ENCODE measurements at places on chromosomes 6 and 20. TPM values are rescaled to one million over a fixed set of nuclear protein-coding genes. Genes with fewer than 3 reads are reported as not detected.

CFAP206 gene
- not detected for total RNA-seq

BPI gene
- 0.09 TPM for total RNA-seq

DNA sequence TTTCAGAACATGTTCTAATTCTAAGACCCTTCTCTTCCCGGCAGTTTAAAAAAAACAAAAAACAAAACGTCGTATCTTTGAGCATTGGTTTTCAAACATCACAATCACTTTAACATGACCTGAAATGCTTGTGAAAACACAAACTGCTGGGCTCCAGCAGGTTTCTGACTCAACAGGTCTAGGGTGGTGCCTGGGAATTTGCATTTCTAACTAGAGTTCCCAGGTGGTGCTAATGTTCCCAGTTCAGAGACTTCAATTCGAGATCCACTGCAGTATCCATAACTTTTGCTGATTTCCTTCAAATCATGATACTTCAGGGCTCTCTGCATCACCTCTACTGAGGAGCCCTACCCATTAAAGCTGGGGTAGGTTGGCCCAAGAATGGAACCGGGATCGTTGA is 850 bp upstream of the SMPDL3A start:
- no peak for DNase-seq

- DNase-seq, result no peak
Observed at GRCh38 chr6:628766-629165, 28.1 kb downstream of the HUS1B start.

- no peak for DNase-seq
Observed at GRCh38 chr20:2088891-2089290, 12.7 kb upstream of the STK35 start.

DNA sequence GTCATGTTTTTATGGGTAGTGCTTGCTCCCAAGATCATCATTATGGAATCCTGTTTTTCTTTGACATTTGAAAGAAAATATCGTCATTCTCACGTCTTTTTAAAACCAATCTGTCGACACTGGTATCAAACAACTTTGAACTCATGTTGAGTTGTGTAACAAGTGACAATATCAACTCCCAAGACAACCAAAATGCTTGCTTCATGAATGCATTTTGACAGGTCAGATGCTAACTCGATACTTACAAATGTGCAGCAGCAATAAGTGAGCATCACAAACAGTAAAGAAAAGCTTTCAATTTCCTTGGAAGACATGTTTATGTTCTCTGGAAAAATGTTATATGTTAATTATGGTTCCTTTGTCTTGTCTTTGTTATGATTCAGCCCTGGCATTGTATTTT is 125.9 kb downstream of the EPHA7 start:
- no peak for DNase-seq

GRCh38 chr6:92810913-92811312 is 608.4 kb downstream of the EPHA7 start:
- DNase-seq, result peak; percentile 1

GABRR1 gene
- not detected for total RNA-seq

DNA sequence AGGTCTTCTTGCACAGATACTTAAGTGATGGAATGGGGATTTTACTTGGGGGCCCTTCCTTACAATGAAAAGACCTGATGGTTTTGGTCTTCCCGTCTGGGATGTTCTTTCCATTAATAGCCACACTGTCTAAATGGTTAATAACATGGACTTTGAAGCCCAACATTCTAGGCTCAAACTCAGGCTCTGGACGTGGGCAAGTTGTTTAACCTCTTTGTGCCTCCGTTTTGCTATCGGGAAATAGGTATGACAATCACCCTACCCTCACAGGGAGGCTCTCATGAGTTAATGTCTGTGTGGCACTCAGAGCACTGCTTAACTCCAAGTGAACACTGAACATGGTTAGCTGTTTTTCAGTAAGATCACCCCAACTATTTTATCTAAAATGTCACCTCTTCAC is 360.7 kb upstream of the FLRT3 start:
- DNase-seq, result no peak

DNA sequence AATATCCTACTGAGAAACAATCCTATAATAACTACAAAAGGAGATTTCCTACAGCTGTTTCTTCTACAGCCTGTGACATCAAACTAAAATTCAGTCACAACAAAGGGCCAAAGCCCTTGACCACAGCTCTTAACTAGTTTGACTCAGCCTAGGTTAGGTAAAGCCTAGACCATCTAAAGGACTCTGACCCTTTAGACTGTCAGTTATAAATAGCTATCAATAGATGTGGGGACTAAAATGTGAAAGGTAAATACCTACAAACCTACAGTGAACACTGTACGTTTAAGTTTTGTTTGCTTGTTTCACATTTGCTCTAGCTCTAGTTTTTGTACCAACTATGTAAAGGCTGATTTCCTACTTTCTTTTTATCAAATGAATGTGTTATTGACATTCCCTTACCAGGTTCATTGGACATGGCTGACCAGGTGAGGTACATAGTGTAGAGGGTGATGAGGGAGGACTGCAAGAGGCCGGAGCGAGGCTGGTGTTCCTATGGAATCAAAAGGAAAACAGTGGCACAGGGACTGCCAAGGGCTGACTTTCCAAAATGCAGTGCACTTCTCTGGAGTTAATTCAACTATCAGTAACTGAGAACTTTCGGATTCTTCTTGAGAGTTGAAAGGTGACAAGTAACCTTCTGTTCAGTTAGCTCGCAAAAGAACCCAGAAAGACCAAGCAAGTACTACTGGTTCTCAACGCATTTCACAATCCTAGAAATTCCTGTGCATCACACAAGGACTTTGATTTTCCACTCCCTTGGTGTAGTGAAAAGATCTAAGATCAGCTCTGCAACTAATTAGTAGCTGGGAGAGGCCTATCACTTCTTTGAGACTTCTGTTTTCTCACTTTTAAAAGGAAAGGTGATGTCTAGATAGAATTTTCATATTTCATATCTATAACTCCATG is 17.2 kb downstream of the SERINC3 start:
- no peak for DNase-seq

DNA sequence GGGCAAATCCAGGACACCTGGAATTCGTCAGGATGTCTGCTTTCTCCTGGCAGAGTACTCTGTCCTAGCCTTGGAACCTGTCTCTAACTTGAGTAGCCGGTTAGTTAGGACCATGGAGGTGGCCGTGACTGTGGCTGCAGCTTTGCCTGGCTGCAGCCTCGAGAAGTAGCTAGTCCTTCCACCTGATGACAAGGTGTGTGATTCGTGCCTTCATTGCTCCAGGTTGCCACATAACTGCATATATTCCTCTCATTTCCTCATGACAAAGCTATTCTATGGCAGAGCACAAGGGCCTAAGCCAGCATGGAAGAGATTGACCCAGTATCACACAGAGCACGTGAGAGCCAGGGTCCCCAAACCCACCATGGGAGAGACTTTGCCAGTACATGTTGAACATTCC is 39.8 kb upstream of the KIF25 start:
- DNase-seq, result no peak

VPS16 gene
- 29.8 TPM for total RNA-seq

DDO gene
- total RNA-seq, result 1.2 TPM

DNA sequence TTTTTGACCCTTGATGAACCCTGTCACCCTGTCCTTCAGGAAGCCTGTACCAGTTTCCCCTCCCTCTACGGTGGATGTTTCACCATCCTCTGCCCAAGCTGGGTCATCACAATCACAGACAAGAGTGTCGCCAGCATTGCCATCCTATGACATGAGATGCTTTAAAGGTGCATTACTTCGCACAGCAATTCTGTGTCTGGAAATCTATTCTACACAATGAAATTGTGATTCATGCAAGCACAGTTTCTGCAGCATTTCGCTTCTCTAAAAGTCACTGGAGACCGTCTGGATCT is 2.5 kb upstream of the ULBP2 start:
- DNase-seq, result no peak

CTCFL gene
- total RNA-seq, result 0.06 TPM

COL21A1 gene
- 0.06 TPM for total RNA-seq

DNA sequence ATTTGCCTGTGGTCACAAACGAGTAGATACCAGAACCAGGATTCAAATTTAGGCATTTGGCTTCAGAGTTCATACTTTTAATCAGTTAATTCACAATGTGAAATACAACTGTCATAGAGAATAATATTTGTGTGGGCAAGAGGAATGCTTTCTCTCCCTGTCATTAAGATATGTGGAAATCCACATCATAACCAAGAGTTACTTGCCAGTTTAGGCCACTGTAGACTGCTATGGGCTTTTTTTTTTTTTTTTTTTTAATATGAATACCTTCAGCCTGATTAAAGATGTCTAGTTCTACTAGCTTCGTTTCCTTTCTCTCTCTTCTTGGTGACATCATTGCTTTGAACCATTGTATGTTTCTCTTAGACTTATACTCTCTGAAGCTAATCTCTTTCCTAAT is 244.9 kb downstream of the ZFAND3 start:
- DNase-seq, result no peak

HLA-F gene
- total RNA-seq, result 21.8 TPM

DNA sequence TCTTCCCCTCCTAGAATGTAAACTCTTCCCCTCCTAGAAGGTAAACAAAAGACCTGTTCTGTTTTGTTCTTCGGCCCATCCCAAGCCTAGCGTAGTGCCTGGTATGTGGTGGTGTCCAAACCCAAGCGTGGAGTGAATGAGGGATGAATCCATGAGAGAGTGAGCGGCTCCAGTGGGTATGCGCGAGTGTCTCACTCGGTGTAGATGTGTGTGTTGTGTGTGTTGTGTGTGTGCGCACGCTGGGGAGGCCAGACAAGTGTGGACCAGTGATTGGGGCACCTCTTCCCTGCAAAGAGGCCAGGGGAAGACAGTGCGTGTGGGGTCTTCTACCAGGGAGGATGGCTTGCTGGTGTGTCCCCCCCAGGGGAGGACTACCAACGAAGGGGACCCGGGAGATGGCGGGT is 392 bp upstream of the SLC2A10 start:
- DNase-seq, result no peak

DNA sequence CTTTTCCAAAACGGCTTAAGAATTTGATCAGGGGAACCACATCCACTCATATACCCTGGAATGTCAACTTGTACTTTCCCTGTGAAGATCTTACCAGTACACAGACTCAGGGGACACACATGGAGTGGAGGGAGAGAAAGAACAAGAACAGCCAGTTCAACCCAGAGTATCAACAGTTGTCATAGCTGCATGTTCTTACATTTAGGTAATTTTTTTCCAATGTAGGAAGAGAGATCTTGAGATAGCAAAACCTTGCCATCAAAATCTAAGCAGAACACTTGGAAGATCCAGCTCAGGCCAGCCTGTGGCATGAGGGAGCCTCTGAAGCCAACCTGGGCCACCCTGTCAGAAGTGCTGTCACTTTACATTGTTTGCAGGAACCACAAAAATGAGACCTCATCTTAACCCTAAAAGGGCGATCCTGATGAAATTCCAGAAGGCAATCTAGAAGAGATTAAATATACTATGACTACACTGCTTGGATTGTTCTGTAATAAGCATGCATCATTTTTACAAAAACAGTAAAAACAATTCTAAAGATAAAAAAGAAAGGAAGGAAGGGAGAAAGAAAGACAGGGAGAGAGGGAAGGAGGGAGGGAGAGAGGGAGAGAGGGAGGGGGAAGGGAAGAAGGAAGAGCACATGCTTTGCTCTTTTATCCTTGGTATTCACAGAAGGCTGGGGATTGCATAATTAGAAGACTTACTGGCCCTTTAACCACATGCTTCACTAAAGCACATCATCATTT is 124.7 kb upstream of the TCF21 start:
- no peak for DNase-seq

DNA sequence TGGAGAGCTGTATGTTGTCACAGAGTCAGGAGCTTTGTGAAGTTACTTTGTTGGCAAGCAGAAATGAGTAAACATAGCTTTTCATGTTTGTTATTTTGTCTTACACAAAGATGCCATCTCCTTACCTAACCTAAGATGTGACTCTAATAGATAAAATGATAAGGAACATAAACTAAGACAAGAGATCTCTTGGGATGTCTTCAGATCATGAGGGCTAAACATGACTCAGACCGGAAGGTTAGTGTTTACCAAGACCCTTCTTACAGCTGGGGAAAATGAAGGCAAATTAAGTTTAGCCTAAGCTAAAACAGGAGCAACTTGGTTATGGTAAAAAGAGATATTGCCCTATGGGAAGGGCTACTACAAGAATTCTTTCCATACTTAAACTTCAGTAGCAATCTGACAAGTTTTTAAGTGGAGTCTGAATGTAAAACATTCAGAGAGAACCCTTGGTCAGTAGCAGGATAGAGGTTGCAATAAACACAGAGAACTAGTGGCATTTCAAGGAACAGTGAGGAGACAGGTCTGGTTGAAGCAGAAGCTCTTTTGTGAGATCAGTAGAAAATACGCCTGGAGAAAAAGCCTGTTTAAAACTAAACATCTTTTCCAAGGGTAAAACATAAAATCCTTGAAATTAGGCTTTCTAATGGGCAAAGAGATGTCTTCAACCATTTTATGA is 29.9 kb downstream of the SGK1 start:
- peak; percentile 19 for DNase-seq

ADGRB3 gene
- under 0.01 TPM for total RNA-seq

DNA sequence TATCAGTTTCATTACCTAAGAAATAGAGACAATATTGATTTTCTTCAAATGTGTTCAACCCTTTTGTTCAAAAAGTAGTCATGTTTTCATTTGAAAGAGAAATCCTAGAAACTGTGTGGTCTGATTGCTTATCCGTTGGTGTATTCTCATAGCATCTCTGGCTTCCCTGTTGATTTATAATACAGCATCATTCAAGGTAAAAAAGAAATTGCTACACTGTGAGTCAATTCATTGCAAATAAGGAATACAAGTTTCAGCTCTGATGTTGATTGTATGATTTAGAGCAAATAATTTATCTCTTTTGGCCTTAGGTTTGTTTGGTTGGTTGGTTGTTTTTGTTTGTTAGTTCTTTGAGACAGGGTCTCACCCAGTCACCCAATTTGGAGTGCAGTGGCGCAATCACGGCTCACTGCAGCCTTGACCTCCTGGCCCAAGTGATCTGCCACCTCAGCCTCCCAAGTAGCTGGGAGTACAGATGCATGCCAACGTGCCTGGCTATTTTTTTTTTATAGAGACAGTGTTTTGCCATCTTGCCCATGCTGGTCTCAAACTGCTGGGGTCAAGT is 185.5 kb upstream of the TNFAIP3 start:
- no peak for DNase-seq

DNA sequence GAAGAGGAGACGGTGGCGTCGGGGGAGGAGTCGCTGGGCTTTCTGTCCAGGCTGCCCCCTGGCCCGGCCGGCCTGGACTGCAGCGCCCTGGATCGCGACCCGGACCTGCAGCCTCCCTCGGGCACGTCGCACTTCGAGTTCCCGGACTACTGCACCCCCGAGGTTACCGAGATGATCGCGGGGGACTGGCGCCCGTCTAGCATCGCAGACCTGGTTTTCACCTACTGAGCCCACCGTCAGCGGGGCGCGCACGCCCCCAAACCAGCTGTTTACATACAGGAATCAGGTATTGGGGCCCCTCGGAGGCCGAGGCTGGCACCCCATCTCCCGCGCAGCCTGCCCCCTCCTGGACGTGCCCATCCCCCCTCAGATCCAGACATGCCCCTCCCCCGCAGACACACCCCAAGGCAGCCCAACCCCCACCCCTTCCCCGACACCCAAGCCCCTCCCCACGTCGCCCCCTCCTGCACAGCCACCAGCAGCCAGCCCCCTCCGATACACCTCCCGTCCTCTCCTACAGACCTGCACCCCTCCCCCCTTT is 1.4 kb downstream of the SOX12 start:
- DNase-seq, result peak; percentile 49

GRCh38 chr20:19256085-19256484 is 43.6 kb downstream of the SLC24A3 start:
- DNase-seq, result no peak

TFAP2A gene
- 5.6 TPM for total RNA-seq
